ENCODE measurements at places on chromosomes 16 and 17.

GRCh38 chr16:29678691-29679267, at the start of gene QPRT:
Gene QPRT (plus strand): TSS chr16:29679180. CDS start chr16:29679198, 18 bp downstream.
- DNase-seq: no peak

- no peak for DNase-seq
These were observed 27.7 kb upstream of the CRHR1 start for GRCh38 chr17:45756266-45756991.

GRCh38 chr16:66946974-66947301, 11.6 kb downstream of the CES2 start:
- DNase-seq: no peak

DNA sequence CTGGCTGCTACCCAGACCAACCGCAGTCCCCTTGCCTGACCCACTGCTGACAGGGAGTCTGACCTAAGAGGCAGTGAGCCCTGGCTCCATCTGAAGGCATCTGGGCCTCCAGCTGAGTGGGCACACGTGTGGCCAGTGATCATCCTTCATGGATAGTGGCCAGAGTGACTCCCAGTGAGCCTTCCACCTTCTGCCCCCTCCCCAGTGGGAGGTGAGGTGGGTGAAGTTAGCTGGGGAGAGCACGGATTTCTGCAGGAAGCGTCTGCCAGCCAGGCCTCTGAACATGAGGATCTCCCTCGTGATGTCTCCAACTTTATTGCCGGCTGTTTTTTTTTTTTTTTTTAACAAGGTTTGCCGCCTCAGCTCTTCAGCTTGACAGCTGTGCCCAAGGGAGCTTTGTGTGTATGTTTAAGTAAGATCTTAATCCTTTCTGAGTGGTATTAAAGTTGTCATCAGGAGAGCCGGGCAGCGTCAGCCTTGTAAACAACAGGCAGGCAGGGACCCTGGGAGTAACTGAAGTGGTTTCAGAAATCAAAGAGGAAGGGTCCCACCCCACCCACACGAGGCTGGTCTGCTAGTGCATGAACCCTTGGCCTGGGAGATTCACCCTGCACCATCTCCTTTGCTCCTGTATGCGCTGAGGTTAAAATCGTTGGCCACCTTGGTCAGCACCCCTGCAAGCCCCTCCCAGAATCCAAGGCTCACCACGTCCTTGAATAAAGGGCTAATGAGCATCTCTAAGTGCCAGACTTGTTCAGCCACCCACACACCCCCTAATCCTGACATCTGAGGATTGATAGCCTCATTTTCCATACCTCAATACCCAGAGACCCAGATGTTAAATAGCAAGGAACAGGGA, 33.3 kb downstream of the RHBDL3 start:
- no peak for DNase-seq

DNA sequence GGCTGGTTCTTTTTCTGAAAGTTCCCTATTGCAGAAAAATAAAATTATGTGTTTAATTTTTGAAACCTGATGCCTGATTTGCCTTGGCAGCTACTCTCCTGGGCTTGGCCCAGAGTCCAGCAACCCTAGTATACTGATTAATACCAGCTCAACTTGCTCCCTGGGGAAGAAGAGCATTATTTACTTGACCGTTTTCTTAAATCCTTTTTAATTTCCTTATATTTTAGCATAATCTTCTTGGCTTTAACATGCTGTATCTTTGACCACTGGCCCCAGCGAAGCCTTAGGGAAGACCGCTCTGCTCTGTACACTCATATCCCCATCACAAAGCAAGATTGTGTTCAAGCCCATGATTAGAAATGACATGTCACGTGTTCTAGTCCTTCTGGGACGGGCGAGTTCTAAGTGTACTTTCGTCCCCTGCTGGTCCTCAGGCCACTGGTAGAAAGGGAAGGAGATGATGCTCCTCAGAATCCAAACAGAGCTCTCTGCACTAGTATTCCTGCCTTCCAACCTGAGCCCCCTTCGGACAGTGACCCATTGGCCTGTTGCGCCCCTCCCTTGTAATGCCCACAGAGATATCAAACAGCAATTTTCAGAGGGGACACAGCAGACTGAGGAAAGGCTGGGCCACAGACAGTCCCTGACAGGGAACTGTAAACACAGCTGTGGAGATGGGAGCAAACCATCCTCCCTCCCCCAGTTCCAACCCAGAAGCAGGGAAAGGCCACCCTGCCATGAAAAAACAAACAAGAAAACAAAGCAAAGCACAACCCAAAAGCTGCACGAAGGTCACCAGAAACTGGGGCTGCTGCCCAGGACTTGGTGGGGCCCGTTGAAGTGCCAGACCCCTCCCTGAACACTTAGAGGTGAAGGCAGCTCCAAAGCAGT, 4.3 kb upstream of the EZH1 start:
- no peak for DNase-seq
